ENCODE measurements at places on chromosomes 16 and 17.

GRCh38 chr16:67780847-67781564 is 25.4 kb downstream of the RANBP10 start:
- DNase-seq, result no peak

GRCh38 chr16:4046221-4046620 is 70.0 kb downstream of the ADCY9 start:
- no peak for DNase-seq

- peak; percentile 94 for DNase-seq
Measured at GRCh38 chr16:3152277-3152990, 17.6 kb downstream of the ZNF213 start.

DNA sequence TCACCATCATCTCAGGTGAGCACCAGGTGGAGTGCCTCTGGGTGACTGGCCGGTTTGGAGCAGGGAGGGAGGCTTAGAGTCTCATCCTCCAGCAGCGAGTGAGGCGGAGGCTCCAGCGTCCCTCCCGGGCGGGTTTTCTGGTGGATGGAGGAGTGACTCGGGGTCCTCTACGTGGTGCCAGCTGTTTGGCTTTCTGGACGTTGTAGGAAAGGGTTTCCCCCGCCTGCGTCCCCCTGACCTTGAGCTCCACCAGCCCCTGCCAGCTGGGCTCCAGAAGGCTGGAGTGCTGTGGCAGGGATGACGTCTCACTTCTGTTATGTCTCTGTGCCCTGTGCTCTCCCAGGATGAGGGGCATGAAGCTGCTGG is 522 bp downstream of the DNASE1 start:
- no peak for DNase-seq

GRCh38 chr17:17740615-17741348 is 59.5 kb downstream of the RAI1 start:
- peak; percentile 24 for DNase-seq

Measured in fibroblast of skin of right biceps (primary cell).